ENCODE measurements at places on chromosomes 6 and 20.

DNA sequence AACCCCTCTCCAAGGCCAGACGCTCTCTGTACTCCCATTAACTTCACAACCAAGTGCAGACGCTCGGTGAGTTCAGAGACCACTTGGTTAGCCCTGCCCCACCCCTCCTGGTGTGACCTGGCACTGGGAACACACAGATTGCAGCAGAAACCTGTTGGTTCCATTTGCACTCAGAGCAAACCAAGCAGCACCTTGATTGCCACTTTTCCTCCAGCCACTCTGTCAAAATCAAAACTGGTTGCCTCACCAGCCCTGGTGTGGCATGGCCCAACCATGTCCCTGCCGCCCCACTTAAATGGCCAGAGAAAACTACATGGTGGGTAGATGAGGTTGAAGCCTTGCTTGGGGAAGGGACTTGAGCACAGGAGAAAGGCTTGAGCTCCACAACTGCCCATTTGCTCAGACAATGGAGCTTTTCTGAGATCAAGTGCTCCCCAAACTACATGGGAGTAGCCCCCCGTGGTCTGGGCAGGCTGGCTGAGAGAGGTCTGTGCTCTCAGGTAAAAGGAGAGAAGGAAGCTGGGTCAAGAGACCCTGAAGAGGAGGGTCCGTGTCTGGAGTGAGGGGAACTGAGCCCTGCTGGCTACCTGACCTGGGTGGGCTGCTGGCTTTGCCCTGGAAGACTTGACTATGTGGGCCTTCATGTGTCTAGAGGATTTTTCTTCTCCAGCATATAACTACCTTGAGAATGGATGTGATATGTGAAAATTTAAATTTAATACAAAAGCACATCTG is 43.4 kb downstream of the PLCG1 start:
- DNase-seq, result no peak

DNA sequence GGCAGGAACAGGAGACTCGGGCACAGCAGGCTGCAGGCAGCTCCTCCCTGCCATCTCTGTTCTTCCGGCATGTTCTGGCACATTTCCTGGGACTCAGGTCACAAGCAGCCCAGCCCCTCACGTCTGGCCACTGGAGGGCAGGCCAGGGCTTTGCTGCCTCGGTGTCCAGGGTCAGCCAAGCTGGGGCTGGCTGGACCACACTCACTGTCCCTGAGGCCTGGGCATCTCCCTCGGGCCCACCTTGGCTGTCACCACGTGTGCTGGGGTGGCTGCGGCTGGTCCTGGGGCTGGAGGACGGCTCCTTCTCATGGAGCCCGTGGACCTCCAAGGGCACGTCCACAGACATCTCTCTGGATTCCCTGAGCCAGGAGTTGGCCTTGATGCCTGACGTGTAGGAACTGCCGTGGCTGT is 18.5 kb downstream of the FRMD1 start:
- no peak for DNase-seq

GRCh38 chr20:38429301-38429700 is 5.8 kb downstream of the SNHG17 start:
- no peak for DNase-seq

- DNase-seq, result peak; percentile 49
These were observed at the start of gene ARID1B for GRCh38 chr6:156776840-156777576. Gene ARID1B (plus strand): TSS chr6:156777378. CDS start chr6:156777681, 303 bp downstream.

- DNase-seq, result peak; percentile 13
These were observed 1.3 kb downstream of the BPIFA2 start for GRCh38 chr20:33169176-33169794.

DNA sequence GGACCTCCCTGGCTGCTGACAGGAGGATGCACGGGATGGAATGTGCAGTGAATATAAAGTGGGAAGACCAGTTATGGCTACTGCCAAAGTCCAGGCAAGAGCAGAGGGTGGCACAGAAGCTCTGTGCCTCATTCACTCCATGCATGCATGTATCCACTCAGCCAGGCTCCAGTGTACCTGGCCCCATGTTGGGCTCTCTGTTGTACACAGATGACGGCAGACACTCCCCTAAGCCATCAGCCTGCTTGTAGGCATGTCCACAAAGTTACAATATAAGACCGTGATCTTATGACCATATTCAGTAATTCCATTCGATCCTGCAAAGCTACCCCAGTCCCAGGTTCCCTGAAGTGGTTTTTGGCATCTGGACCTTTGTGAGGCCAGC is 116.8 kb downstream of the PREX1 start:
- DNase-seq, result no peak

- no peak for DNase-seq
These were observed 151.9 kb upstream of the COL21A1 start for GRCh38 chr6:56399250-56399671.

DNA sequence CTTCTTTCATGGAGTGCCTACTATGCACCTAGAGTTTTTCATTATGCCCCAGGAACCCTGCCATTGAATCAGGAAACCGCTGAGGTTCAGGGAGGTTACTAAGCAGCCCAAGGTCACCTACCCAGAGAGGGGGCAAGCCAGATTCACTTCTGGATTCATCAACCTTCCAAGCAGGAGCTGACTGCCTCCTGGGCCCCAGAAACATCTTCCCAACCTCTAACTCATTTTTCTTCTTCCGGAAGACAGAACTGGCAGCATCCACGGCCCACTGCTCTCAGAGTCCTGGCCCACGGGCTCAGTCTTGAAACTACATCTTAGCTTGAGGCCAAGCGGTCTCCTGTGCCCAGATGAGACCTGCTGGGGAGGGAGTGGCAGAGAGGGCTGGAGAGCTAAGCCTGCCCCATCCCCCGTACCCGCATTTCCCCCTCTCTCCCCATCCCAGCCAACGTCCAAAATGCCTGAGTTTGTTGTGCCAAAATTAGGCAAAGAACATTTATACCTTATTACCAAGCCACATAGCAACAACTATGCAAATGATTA is 281.0 kb downstream of the CDC5L start:
- DNase-seq, result no peak
